ENCODE measurements at places on chromosomes 3 and 15.

GRCh38 chr15:70833861-70834765, 19.8 kb downstream of the LARP6 start:
- DNase-seq = no peak

GRCh38 chr15:78242128-78242527, 7.8 kb upstream of the ACSBG1 start:
- peak; percentile 46 for DNase-seq

DNA sequence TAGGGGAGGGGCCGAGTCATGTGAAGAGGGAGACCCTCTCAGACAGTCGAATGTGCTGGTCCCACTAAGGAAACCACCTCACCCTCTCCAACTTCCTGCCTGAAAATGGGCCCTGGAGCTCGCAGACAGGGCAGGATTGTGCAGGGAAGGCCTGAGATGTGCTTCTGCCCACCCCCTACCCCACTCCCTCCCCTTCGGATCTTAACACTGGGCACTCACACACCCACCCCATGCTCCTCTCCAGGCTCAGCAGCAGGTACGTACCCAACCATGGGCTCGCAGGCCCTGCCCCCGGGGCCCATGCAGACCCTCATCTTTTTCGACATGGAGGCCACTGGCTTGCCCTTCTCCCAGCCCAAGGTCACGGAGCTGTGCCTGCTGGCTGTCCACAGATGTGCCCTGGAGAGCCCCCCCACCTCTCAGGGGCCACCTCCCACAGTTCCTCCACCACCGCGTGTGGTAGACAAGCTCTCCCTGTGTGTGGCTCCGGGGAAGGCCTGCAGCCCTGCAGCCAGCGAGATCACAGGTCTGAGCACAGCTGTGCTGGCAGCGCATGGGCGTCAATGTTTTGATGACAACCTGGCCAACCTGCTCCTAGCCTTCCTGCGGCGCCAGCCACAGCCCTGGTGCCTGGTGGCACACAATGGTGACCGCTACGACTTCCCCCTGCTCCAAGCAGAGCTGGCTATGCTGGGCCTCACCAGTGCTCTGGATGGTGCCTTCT, 20.0 kb downstream of the ATRIP start:
- peak; percentile 51 for DNase-seq

DNA sequence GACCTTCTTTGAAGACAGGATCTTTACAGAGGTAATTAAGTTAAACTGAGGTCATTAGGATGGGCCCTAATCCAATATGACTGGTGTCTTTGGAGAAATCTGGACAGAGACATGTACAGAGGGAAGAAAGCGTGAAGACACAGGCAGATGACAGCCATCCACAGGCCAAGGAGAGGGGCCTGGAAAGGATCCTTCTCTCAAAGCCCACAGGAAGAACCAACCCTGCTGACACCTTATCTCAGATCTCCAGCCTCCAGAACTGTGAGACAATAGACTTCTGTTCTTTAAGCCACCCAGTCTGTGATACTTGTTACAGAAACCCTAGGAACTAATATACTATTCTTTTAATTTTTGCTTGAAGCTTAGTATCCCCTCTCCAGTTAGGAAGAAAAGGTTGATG, 74.2 kb downstream of the WDR76 start:
- DNase-seq = no peak

- DNase-seq = peak; percentile 85
Observed at GRCh38 chr3:9500108-9501050, 53.2 kb downstream of the LHFPL4 start.

GRCh38 chr3:158434412-158435038, 136.5 kb upstream of the MLF1 start:
- no peak for DNase-seq

- peak; percentile 83 for DNase-seq
Observed at GRCh38 chr15:41115652-41116115, 396 bp downstream of the INO80 start.

GRCh38 chr15:69599271-69599670, 146.7 kb downstream of the RPLP1 start:
- DNase-seq = peak; percentile 7

DNA sequence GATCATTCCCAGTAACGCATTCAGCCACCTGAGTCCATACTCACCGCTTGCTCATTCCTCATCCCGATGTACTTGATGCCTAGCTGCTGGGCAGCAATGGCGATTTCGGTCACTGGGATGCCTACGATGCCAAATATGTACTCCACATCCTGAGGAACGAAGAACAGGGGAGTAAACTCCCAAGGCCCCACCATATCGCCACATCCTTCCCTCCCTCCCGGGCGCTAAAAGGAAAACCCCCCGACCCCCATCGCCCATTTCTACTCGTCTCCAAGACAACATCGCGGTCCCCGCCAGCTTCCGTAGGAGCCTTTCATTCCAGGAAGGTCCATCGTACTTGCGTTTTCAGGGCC, 347 bp downstream of the HACL1 start:
- DNase-seq = no peak

- DNase-seq = no peak
Observed at GRCh38 chr3:31268868-31269267, 263.9 kb upstream of the STT3B start.

DNA sequence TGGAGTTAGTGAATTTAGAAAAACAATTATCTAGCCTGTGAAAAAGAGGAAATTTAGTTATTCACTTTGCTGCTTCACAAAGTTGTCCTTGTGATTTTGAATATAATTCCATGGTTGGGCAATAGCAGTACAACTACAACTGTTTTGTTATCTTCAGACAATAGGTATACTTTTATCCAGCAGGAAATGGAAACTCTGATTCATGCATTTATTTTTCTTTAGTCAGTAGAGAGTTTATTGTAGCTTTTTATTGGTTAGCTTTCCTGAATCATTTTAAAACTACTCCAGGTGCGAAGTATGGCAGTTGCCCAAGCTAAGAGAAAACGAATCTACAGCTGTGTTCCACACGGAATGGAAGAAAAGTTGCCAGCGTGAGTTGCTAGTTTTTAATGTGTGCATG, 80.3 kb downstream of the TM4SF4 start:
- DNase-seq = no peak

DNA sequence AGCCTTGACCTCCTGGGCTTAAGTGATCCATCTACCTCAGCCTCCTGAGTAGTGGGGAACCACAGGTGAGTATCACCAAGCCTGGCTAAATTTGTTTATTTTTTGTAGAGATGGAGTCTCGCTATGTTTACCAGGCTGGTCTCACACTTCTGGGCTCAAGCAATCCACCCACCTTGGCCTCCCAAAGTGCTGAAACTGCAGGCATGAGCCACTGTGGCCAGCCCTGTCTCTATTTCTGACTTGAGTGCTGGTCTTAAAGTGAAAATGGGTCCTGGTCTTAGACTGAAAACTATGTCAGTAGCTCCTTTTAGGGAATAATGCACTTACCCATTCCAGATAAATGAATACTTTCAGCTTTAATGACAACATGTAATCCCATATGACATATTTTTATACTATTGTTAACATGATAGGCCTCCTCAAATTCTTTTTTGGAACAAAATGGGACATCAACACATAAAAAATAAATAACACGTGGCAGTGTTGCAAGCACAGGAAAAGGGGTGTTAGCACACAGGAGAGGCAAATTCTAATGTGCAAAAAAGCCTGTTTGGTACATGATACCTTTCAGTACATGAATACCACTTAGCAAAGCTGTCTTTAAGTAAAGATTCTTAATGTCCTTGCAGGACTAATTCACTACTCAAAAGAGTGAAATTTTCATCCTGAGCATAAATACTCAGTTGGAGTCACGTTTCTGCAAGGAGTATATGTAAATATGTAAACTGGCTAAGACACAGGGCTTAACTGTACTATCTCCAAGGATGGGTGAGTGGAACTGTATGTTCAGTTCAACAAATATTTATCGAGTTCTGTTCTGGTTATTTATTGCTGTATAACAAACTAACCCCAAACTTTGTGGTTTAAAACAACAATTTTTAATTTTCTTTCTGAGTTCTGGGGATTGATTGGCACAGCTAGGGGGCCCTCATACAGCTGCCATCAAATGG, 194.7 kb downstream of the NR1D2 start:
- no peak for DNase-seq

- DNase-seq = no peak
Observed at GRCh38 chr3:179391906-179392305, 44.4 kb downstream of the MFN1 start.

DNA sequence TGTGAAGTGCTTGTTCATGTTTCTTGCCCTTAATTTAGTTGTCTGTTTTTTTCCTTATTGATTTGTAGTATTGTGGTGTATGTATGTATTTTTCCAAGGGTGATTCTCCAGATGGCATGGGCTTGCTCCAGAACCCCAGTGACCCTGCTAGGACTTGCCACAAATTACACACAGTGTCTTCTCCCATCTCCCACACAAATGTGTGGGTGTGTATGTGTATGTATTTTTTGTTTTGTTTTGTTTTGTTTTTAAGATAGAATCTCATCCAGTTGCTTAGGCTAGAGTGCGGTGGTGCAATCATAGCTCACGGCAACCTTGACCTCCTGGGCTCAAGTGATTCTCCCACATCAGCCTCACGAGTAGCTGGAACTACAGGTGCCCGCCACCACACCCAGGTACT, 36.2 kb upstream of the ARID3B start:
- DNase-seq = no peak

GRCh38 chr3:16810593-16811367, 74.0 kb upstream of the PLCL2 start:
- no peak for DNase-seq

DNA sequence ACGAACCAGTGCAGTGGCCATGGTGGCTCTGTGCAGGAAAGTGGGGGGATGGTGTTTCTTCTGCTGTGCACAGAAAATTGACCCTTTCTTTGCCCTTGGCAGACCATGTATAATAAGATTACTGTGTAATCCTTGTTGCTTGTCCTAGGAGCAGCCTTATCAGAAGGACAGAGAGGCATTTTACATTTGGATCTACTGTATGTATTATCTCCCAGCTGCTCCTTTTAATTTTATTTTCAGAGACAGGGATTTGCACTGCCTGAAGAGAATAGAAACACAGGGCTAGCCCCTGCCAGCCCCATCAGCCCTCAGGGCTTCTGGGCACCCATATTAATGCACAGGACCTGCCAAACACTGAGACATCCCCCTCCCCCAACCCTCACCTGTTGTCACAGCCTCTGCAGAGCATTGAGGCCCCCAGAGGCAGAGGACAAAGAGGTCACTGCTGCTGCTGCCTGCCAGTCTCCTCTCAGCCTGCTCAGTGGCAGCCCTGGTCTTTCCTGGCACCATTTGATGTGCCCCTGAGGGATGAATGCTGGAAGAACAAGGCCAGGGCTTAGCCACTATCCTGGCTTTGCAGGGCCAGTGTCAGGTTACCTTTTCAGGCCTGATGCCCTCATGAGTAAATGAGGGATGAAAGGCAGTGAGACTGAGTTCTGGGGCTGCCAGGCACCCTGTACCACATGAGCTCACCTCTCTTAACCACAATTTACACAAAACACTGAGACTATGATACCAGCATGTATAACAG, 533.4 kb downstream of the NTRK3 start:
- no peak for DNase-seq

- DNase-seq = no peak
Observed at GRCh38 chr3:53819163-53819868, 26.9 kb downstream of the CHDH start.

DNA sequence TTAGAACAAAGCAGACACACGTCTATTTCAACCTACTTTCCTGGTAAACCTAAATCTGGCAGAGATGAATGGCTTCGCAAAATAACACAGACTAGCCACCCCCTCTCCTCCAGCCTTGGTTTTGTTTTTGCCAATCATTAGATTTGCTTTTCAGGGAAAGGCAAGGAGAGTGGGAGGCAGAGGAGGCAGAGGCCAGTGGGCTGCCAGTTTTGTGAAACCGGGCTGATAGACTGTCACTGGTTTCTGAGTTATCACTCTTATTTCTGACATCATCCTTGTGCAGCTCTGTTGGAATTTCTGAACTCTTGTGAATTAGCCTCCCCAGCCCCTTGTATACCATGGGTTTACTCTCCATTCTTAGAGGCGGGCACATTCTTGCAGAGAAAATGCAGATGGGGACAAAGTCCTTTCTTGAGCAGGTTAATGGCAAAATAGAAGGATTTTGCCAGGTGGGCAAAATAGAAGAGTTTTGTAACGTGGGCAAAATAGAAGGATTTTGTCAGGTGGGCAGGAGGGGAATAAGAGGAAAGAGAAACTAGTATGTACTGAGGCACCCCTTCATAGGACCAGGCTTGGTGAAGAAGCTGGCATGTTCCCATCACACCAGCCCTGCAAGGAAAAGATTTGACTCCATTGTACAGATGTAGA, 3.2 kb upstream of the FEM1B start:
- DNase-seq = no peak

DNA sequence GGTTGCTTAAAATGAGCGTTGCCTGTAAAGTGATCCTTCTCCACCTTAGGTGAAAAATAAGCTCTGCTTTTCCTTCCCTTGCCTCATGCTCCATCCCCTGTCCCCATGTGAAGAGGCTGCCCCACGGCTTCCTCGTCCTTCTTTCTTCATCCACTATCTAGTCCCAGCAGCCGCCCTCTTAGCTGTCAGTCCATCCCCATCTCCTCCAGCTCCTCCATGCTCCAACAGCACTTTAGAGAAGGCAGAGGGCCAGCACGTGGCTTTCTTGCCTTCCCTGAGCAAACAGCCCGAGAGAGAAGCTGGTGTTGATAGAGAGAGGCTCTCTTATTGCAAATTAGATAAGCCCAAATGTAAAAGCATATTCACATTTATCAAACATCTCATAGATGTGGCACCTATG, 9.0 kb upstream of the TMEM41A start:
- DNase-seq = no peak

- no peak for DNase-seq
Observed at GRCh38 chr3:142618917-142619461, 22.8 kb downstream of the PLS1 start.

DNA sequence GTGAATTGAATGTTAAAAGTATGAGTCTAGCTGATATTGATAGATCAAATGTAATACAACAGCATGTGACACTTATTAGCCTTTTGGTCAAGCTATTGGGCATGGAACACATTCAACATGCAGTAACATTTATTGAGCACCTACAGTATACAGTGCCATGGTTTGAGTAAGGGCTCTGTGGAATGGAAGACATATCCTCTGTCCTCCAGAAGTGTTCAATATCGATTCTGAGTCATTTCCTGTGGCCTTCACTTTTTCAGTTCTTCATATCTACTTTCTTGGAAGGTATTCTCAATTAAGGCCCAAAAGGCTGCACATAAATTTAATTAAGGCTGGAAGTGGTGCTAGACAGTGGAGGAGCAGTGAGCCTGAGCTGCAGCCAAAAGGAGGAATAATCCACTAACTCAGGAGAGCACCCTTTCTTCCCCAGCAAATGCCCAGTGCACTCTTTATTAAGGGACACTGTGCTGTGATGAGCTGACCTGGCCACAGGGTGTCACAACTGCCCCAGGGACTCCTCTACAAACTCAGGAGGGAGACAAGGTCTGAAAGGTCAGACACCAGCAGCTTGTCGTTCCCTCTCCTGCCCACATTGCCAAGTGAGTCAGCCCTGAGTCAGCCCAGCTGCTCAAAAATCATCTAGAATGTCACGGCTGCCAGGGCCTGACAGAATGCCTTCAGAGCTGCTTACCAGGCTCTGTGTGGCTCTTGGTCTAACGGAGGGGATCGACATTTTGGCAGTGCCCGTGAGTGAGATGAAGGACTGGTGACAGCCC, 544.8 kb downstream of the AGBL1 start:
- peak; percentile 91 for DNase-seq

GRCh38 chr3:139559541-139559940, 20.0 kb upstream of the RBP1 start:
- no peak for DNase-seq

All from activated T-cell treated with anti-CD3 and anti-CD28 coated beads, Interleukin-2, amount 50 U/mL, for 48 hours (primary cell).